Melanocyte of skin (primary cell): ENCODE measurements at places on chromosomes 2 and 18. TPM values are rescaled to one million over a fixed set of nuclear protein-coding genes. Genes with fewer than 3 reads are reported as not detected.

DNAJC5G gene
- not detected in 2 replicates for total RNA-seq

IKZF2 gene
- 2.9 and 3.8 TPM in 2 replicates for total RNA-seq

MAB21L4 gene
- total RNA-seq, result not detected in 2 replicates

ADRA2B gene
- total RNA-seq, result under 0.01 TPM in 1 of 2 replicates, not detected in the other

ACTR1B gene
- 50.6 and 56.0 TPM in 2 replicates for total RNA-seq

FLACC1 gene
- total RNA-seq, result 2.0 and 5.9 TPM in 2 replicates

CAVIN2 gene
- not detected in 2 replicates for total RNA-seq

POTEF gene
- not detected in 2 replicates for total RNA-seq

PKDCC gene
- total RNA-seq, result 30.2 and 52.3 TPM in 2 replicates

VIL1 gene
- not detected in 2 replicates for total RNA-seq

CXCR1 gene
- not detected in 2 replicates for total RNA-seq

NYAP2 gene
- total RNA-seq, result not detected in 2 replicates

GRHL1 gene
- total RNA-seq, result 1.00 and 1.2 TPM in 2 replicates

TUBB8B gene
- total RNA-seq, result not detected in 2 replicates

CD226 gene
- 0.93 and 1.7 TPM in 2 replicates for total RNA-seq

ZNF516 gene
- total RNA-seq, result 20.0 and 28.0 TPM in 2 replicates

TSGA10 gene
- 6.2 and 8.7 TPM in 2 replicates for total RNA-seq

MALT1 gene
- total RNA-seq, result 23.6 and 25.6 TPM in 2 replicates
